ENCODE measurements at places on chromosomes 6 and 20.
A peak's percentile ranks its signal among the peaks of the same experiment; 100 is the strongest.

- no peak for DNase-seq
These were observed 24.5 kb downstream of the PLCB4 start for GRCh38 chr20:9093218-9093957.

GRCh38 chr6:149212892-149213801 lies 104.4 kb upstream of the TAB2 start:
- no peak for DNase-seq

GRCh38 chr6:38564301-38564700 lies 75.4 kb downstream of the BTBD9 start:
- no peak for DNase-seq

- no peak for DNase-seq
These were observed 135.1 kb downstream of the OR2B2 start for GRCh38 chr6:27777126-27777525.

GRCh38 chr6:105593805-105594671 lies 191.2 kb upstream of the PREP start:
- no peak for DNase-seq

- DNase-seq, result no peak
These were observed 780.9 kb downstream of the QKI start for GRCh38 chr6:164195278-164195941.

DNA sequence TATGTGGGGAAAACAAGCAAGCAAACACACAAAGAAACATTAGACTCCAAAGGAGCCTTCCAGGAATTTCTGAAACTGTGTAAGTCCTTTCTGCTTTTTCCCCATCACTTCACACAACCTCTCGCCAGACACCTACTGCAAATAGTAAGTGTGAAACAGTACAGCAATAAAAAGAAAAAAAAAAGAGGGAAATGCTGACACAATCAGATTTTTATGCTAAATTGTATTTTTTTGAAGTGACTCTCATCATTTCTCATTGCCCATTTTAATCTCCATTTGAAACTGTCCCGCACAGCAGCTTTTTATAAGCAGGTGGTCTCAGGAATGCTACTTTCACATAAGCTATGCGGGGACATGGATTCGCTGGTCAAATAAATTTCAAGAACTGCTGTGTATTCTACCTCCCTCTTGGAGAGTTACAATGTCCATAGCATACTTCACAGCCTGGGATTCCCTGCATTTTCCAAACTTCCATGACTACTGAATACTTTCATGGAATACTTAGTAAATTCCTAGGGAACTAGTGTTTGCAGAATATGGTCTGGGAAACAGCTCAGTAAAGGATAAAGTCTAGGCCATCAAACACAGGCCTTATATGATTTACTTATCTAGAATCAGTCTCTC lies 139.9 kb upstream of the TSHZ2 start:
- no peak for DNase-seq

GRCh38 chr20:347640-348484 lies 951 bp downstream of the NRSN2 start:
- peak; percentile 77 for DNase-seq
